ENCODE measurements at places on chromosomes 1 and 21. TPM values are rescaled to one million over a fixed set of nuclear protein-coding genes. Genes with fewer than 3 reads are reported as not detected.

PTPN22 gene
- 0.63 TPM for total RNA-seq

IGFN1 gene
- total RNA-seq = not detected

KDF1 gene
- not detected for total RNA-seq

TLCD4 gene
- total RNA-seq = 0.04 TPM

SPRR1A gene
- total RNA-seq = not detected

RORC gene
- total RNA-seq = not detected

BMP8B gene
- 0.07 TPM for total RNA-seq

AVPR1B gene
- total RNA-seq = not detected

EXOSC10 gene
- total RNA-seq = 68.9 TPM

TIAM1 gene
- under 0.01 TPM for total RNA-seq

ATP13A2 gene
- 51.7 TPM for total RNA-seq

MLLT11 gene
- total RNA-seq = 4.9 TPM

B3GALT5 gene
- total RNA-seq = not detected

GSTM5 gene
- total RNA-seq = 0.18 TPM

TNFSF4 gene
- total RNA-seq = 49.1 TPM

FBXO42 gene
- total RNA-seq = 8.2 TPM

TCEA3 gene
- total RNA-seq = 1.1 TPM

PTGFR gene
- total RNA-seq = 0.13 TPM

ITPKB gene
- 34.2 TPM for total RNA-seq

KCNJ9 gene
- not detected for total RNA-seq

SLC30A1 gene
- 14.3 TPM for total RNA-seq

S100A7 gene
- not detected for total RNA-seq

ADAMTS4 gene
- total RNA-seq = 26.8 TPM

DEDD gene
- total RNA-seq = 38.8 TPM

MIXL1 gene
- total RNA-seq = not detected

MPL gene
- total RNA-seq = not detected

All from pulmonary artery endothelial cell (primary cell).